ENCODE measurements at places on chromosomes 5 and 9.

- no peak for DNase-seq
These were observed 1609.7 kb upstream of the CDH9 start for GRCh38 chr5:28648108-28648507.

- DNase-seq = no peak
These were observed 13.0 kb upstream of the FAM151B start for GRCh38 chr5:80474929-80475328.

- DNase-seq = no peak
These were observed 55.3 kb upstream of the MTAP start for GRCh38 chr9:21747175-21747574.

GRCh38 chr5:97181856-97182545, 1.0 kb downstream of the RIOK2 start:
- no peak for DNase-seq

DNA sequence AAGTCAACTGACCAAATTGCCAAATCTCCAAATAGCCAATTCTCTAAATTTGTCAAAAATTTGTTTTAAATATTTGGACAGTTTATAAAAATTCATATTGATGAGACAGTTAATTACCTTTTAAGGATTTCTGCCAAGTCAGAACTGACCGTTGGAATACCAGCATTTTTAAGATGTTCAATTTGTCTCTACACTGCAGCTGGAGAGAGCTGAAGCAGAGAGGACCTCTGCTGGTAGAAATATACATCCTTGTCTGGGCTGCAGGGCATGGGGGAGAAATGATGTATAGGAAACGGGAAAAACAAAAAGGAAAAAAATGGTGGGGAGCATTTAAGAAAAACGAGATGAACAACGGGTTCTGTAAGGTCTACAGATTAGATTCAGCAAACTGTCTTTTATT, 16.8 kb downstream of the NR6A1 start:
- DNase-seq = no peak

DNA sequence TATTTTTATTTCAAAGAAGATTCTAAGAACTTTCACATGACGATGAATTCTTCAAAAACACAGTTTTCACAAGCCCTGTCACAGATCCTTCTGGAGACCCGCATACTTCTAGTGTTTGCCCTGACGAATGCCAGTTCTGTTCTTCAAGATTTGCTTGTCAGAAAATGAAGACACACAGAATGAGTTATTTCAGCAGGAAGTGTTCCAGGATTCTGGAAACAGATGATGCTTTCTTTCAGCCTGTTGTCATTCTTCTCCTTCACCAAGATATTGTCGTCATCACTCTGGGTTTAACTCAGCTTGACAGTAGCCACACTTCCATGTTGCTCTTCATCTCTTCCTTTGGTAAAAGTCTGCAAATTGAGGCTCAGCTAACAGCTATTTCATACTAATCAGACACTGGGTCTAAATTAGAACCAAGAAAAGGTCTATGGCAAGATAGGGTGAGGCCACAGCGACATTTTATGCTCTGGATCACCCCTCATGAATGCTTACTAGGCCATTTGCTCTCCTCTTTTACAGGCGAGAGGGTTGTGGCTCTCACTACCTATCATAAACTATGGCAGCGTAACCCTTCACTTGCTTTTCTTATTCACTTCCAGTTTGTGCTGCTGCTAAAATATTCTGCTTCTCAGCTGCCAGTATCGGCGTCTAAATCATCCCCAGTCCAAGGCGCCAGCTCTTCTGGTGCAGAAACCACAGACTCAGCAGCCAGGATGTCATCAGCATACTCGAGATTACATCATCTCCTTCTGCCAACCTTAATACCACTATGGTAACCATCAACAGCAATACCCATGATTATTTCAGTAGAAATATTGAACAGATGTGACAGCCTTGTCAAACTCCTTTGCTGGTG, 159.6 kb upstream of the TBCA start:
- no peak for DNase-seq

- no peak for DNase-seq
These were observed 185.8 kb upstream of the NREP start for GRCh38 chr5:111942661-111943401.

Measured in neuronal stem cell (in vitro differentiated cells).